ENCODE measurements at places on chromosomes 12 and 14.

GRCh38 chr12:89636776-89637160, 71.9 kb downstream of the ATP2B1 start:
- no peak for DNase-seq

GRCh38 chr14:77964586-77964985, 164.7 kb downstream of the ADCK1 start:
- no peak for DNase-seq

DNA sequence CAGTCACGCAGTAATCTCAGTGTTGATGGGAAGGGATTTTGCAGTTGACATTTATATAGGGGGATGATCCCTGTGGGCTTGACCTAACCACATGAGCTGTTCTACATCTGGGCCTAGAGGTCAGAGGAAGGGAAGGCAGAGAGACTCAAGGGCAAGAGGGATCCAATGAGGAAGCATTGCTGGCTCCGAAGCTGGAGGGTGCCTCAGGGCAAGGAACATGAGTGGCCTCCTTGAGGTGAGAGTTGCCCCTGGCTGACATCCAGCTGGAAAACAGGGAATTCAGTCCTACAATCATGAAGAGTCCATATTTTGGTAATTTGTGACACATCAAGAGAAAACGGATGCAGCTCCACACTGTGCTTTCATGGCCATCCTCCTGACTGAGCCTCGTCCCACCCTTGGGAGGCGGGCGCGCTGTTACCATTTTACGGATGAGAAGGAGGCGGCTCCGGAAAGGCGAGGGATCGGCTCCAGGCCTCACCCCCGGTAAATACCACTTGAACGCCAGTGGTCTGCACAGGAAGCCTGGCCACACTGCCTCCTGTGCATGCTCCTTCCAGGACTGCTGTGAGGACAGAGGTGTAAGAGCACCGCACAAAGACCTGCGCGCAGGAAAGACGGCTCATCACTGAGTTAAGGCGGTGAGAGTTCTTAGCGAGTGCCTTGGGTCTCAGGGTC, 18.5 kb upstream of the FKBP4 start:
- no peak for DNase-seq

GRCh38 chr14:100674897-100675619, 51.6 kb upstream of the DLK1 start:
- DNase-seq = no peak

DNA sequence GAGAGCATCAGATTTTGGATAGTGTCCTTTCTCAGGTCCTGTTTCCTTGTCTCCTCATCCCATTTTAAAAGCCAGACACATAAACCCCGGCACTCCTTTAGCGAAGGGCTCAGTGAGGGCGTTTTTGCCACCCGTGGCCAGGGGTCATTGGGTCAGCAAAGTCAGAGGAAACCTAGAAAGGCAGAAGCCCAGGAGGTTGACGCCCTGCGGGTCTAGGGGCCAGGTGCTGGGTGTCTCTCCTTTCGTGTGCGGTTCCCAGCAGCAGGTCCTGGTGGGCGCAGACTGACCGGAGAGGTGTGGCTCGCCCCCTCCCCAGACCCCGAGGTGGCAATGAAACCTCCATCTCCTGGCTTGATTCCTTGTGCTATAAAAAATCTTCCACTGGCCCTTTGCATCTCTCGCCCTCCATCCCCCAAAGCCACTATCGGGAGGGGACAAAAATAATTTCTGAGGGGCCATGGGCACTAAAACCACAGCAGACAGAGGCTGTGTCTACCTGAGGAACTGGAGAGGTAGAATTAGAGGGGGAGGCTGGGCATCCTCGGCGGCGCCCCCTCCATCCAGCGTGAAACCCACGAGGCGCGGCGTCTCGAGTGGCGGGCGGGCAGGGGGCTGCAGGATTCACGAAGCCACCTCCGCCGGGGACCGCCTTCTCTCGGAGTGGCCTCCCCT, 858 bp upstream of the FRMD6 start:
- DNase-seq = peak; percentile 4

GRCh38 chr12:90682398-90682797, 272.6 kb downstream of the CCER1 start:
- no peak for DNase-seq

DNA sequence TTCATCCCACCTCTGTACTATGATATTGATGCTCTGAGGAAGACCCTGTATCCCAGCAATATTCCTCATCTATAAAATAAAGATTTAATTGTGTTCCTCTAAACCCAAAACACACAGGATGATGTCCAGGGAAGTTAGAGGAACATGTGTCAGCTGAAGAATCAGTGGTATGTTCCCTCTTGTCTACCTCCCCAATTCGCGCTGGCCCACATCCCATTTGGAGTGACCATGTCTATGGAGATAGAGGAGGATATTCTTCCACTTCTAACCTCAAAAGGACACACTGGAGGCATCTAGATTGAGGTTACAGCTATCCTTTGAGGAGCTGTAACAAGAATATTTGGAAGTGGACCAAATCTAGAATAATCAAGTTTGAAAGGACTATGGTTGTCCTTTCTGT, 1.3 kb upstream of the APOLD1 start:
- no peak for DNase-seq

- no peak for DNase-seq
Measured at GRCh38 chr12:122880668-122881067, 15.3 kb downstream of the VPS37B start.

DNA sequence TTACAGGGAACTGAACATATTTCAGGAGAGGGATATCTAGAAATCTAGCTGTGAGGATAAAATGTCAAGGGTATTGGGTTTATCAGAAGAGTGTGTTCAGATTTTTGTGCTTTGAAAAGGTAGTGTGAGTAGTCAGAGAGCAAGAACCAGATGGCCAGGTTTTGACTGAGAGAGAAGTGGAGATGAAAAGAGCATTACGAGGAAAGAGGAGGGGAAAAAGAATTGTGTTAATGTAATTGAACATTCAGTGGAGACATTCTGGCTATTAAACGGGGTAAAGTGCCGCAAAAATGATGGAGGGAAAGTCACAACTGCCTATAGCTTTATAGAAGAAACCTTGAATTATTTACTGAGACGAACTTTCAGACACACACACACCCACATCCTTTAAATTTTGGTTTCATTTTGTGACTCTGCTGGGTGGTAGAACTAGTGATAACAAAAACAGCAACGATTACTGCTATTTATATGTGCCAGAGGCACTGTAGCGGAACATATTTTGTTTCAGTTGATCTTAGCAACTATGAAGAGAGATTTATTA, 213.6 kb downstream of the ERC1 start:
- DNase-seq = no peak

GRCh38 chr14:50055461-50056228, 60.7 kb downstream of the VCPKMT start:
- DNase-seq = no peak

DNA sequence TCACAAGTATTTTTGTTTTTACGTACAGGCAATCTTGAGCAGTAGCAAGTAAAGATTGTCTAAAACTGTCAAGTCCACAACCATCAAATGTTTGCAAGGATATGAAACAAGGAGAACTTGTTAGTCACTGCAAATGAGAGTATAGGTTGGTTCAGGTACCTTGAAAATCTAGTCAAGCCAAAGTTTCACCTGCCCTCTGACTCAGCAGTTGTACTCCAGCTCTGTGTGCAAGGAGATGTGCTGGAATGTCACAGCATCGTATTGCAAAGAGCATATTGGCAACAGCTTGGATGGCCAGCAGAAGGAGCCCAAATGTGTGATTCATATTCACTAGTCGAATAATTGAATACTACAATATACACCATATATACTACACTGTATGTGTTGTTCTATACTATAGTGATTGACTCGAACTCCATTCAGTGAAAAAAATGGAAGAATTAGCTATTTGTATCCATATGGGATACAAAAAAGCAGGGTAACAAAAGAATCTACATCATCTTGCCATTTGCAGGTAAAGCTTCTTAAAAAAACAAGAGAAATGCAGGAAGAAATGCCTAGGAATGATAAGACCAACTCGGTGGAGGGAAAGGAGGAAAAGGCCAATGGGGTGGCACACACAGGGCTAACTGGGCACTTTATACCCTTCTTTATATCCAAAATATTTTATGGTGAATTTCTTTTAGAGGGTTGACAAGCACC, 44.0 kb downstream of the EID3 start:
- no peak for DNase-seq
